ENCODE measurements at places on chromosomes 1 and 21. TPM values are rescaled to one million over a fixed set of nuclear protein-coding genes. Genes with fewer than 3 reads are reported as not detected.

Gene PGLYRP3
- total RNA-seq: not detected

Gene PLA2G5
- not detected for total RNA-seq

Gene CLIC4
- total RNA-seq: 148 TPM

Gene ETV3L
- total RNA-seq: not detected

Gene CFAP141
- not detected for total RNA-seq

Gene DCST2
- total RNA-seq: 0.12 TPM

Gene GJB5
- not detected for total RNA-seq

Gene BEND5
- total RNA-seq: 1.9 TPM

Gene RNPEP
- 81.8 TPM for total RNA-seq

Gene CYP4A11
- total RNA-seq: not detected

Gene CELA3B
- total RNA-seq: not detected

Gene IL12RB2
- 1.3 TPM for total RNA-seq

Gene SELL
- not detected for total RNA-seq

DNA sequence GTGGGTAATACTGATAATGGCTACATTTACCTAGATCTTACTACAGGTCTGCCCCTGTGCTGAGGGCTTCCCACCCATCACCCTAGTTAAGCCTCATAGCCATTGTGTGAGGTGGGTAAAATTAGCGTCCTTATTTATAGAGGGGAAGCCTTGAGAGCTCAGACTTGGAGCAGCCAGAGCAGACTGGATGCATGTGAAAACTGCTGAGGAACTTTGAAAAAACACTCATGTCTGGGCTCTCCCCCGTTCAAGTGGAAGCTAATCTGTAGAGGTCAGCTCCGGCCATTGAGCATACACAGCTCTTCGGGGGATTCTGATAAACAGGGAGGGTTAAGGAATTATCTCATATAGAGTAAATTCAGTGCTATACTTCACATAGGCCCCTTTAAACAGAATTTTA lies 389.7 kb downstream of the RPS6KC1 start:
- DNase-seq: no peak

DNA sequence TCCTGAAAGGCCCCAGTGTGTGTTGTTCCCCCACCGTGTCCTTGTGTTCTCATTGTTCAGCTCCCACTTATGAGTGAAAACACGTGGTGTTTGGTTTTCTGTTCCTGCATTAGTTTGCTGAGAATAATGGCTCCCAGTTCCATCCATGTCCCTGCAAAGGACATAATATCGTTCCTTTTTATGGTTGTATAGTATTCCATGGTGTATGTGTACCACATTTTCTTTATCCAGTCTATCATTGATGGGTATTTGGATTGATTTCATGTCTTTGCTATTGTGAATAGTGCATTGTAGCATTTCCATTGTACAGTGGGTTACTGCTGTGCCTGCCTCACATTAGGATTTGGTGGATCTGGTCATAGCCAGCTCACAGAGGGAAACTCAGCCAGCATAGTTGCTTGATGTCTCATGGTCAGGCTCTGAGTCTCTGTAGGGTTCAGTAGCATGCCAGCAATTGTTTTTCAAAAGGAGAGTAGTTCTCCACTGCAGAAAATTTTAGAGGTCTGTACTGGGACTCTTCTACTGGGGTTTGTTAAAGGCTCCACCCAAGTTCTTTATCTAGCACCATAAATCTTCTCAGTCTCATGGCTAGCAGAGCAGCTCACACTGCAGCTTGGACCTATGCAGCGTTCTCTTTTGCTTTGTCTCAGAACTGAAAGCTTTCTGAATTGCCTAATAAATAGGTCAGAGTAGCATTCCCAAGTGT lies 41.0 kb downstream of the RUNX3 start:
- no peak for DNase-seq

DNA sequence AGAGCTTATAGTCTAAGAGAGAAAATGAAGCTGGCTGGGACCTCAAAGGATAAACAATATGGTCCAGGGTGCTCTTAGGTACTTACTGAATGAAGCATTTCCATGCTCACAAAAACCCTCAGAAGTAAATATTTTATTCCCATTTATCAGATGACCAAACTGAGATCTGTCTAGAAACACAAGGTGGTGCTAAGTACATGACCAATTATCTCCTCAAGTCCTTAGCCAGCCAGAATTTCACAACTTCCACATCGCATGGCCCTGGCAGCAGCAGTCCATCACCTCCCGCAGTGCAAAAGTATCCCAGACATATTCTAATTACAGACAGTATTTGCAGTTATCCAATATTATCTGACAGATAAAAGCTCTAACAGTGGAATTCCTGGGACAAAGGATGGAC lies 321.7 kb upstream of the PROX1 start:
- no peak for DNase-seq

- DNase-seq: no peak
These were observed 158.9 kb upstream of the COA6 start for GRCh38 chr1:234214129-234214910.

DNA sequence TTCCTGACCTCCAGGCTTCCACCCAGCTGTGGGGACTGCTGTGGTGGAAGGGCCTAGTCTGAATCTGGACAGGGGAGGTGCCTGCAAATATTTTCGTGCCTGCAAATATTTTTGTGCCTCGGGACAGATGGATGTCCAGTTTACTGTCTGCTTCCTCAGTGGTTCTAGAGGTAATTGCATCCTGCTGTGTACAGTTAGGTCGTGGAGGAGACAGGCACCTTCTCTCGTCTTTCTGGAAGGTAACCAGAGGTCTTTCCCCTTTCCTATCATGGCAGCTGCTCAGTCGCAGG lies 53.8 kb upstream of the TINAGL1 start:
- DNase-seq: no peak

- no peak for DNase-seq
These were observed 113.4 kb upstream of the ATP1A1 start for GRCh38 chr1:116259663-116260062.

GRCh38 chr1:115282807-115283208 lies 55.2 kb downstream of the NGF start:
- DNase-seq: no peak

DNA sequence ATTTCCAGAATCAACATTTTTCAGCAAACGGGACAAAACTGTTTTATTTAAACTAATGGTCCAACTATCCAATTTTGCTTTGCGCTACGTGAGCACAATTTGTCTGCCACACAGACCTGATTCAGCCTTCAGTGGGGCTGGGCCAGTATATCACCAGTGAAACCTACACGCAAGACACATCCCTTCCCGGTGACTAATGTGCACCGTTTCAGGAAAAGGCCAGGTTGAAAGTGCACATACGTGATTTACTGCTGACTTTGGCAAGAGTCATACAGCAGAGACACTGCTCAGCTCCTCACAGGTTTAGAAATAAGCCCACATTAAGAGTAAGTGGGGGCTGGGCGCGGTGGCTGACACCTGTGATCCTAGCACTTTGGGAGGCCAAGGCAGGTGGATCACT lies 5.1 kb upstream of the TMEM51 start:
- no peak for DNase-seq

- no peak for DNase-seq
These were observed 19.8 kb downstream of the SLC25A33 start for GRCh38 chr1:9558946-9559545.

DNA sequence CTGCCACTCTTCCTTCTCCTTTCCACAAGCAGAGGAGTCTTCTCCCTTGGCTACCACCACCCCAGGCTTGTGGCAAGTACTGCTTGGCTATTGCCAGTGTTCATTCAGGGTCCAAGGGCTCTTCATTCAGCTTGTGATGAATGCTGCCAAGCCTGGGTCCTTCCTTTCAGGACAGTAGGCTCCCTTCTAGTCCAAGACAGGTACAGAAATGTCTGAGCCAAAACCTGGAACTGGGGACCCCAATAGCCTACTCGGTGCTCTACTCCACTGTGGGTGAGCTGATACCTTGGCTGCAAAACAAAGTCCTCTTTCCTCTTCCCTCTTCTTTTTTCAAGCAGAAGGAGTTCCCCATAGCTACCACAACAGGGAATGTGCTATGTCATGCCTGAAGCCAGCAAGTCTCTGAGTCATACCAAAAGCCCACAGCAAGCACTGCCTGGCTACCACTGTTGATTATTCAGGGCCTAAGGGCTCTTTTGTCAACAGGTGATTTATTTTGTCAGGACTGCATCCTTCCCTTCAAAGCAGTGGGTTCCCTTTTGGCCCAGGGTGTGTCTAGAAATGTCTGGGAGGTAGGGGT lies 268.9 kb downstream of the HHAT start:
- DNase-seq: peak; percentile 83

- DNase-seq: no peak
These were observed 22.2 kb downstream of the TUT4 start for GRCh38 chr1:52530563-52531144.

- no peak for DNase-seq
These were observed 29.2 kb downstream of the EYA3 start for GRCh38 chr1:28058971-28059878.

DNA sequence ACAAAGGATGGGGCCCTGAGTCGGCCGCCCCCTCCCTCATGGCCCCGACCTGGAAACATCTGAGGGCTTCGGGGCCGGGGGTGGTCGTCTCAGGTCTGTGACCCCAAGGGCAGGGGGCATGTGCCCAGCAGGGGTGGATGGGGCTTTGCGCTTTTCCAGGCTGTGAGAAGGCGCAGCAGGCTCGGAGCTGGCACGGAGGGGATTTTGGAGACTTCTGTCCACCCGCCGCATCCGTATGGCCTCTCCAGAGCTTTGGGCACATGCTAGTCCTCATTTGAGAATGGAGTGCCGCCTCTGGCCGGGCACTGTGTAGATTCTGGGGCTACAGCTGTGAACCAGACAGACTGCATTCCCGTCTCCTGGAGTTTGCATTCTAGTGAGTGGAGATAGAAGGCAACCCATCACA lies 66.1 kb upstream of the WNT4 start:
- no peak for DNase-seq

DNA sequence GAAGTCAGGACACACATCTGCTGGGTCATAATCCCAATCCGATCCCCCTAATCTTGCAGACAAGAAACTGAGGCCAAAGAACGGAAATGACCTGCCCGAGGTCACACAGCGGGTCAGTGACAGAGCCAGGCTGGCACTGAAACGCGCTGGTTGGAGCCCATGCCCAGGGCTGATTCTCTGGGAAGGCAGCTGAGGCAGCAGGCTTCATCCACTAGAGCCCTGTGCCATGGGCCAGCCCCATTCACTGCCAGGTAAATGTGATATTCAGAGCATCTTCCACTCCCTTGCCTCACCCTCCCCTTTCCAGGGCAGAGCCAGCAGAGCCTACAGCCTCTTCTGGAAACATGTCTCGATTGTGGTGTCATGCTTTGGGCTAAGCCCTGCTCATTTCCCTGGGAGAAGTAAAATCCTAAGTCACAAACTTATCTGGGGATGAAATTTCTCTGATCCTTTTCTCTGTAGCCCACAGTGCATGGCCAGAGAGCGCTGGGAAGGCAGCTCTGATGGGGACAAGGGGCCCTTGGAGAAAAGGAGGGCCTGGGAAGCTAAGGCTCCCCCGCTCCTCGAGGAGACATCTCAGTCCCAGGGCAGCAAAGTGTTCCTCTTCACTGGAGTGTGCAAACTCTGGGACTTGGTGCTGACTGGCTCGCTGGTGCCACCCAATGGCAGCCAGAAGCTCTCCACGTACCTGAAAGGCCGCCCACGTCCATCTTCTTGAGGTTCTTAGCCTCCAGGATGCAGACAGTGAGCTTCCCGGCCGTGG lies 110.4 kb downstream of the SYT2 start:
- no peak for DNase-seq

DNA sequence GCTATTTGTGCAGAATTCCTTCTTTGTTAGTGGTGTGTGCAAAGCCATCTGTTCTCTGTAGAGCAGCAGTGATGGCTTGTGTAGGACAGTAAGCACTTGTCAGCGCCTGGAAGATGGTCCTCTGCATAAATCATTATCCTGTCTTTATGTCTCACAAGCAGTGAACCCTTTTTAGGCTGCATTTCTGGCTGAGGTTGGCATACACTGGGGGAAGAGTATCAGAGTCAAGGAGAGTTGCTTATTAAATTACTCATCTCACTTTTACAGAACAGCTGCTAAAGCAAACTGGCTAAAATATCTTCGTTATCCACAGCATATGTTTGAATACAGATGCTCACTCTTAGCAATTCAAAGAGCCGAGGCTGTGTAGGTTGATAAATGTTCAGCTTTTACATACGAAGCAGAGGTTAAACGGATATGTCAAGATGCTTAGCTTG lies 54.6 kb upstream of the NCAM2 start:
- DNase-seq: no peak

DNA sequence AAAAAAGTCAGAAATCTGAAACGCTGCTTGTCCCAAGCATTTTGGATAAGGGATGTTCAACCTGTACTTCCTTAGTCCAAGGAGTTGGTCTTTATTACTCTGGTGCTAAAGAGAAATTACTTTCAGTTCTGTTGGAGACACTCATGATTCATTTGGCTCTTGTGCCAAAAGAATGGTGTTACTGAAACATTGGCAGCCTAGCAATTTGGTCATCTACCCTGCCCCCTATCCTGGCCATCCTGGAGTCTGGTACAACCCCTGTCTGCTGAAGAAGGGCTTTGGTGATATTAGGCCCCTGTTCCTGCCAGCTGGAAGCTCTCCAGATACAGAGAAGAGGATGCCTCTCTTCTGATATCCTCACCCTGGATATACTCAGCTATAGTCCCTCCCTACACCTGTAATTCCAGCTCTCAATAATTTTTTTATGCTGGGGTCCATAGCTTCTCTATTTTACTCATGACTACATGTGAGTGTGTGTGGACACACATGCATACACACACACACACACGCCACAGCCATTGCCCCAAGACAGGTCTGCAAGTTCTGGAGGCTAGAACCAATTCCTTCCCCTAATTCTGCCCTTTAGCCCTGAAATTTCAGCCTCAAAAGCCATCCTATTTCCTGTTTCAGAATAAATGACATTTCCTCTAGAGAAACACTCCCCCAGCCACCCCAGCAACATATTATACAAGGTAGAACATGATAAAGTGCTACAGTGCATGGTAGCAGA lies 40.0 kb downstream of the LHX8 start:
- DNase-seq: no peak

GRCh38 chr1:32272557-32273390 lies 19.1 kb upstream of the HDAC1 start:
- no peak for DNase-seq

GRCh38 chr21:38388647-38389353 lies 109.5 kb downstream of the ERG start:
- no peak for DNase-seq

- no peak for DNase-seq
These were observed 54.5 kb downstream of the COL6A1 start for GRCh38 chr21:46035809-46036695.

DNA sequence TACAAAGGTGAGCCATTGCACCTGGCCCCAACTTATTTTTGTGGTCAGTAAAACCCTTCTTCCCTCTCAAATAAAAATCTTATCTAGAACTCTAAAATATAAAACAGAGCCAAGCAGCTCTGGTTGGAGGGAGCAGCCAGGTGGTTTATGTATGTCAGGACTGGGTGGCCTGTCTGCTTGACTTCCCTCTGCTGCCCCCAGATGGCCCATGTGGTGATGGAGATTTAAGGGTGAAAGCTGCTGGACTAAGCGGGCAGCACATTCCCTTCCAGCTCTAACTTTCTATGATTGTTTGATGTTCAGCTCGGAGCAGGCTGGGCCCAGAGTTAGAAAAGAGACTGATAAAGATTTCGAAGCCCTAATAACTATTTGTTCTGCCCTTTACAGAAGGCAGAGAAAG lies 11.9 kb upstream of the PAQR6 start:
- no peak for DNase-seq

GRCh38 chr1:237861944-237862343 lies 28.8 kb downstream of the ZP4 start:
- no peak for DNase-seq
